Stimulated activated CD4-positive, alpha-beta T cell treated with anti-CD3 and anti-CD28 coated beads, Interleukin-1b, Interleukin-23, amount 100 ng/mL, for 1 hour (primary cell): ENCODE measurements at places on chromosomes 2 and 18.
A peak's percentile ranks its signal among the peaks of the same experiment; 100 is the strongest.

DNA sequence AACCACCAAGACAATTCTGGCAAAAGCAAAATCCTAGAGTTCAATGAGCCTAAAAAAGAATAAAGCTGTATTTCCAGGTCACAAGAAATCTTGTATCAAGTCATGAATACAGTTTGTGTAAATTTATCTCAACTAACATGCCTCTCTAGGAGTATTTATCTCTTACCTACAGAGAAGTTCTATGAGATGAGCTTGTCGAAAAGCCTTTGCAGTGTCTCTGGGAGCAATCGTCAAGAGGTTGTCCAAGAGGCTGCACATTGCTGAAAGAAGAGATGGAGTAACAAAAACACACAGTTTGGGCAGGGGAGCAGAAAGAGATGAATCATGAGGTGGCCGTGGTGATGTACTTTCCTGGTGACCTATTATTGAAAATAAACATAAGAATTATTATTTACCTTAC, 112.0 kb upstream of the CD226 start:
- DNase-seq = no peak

DNA sequence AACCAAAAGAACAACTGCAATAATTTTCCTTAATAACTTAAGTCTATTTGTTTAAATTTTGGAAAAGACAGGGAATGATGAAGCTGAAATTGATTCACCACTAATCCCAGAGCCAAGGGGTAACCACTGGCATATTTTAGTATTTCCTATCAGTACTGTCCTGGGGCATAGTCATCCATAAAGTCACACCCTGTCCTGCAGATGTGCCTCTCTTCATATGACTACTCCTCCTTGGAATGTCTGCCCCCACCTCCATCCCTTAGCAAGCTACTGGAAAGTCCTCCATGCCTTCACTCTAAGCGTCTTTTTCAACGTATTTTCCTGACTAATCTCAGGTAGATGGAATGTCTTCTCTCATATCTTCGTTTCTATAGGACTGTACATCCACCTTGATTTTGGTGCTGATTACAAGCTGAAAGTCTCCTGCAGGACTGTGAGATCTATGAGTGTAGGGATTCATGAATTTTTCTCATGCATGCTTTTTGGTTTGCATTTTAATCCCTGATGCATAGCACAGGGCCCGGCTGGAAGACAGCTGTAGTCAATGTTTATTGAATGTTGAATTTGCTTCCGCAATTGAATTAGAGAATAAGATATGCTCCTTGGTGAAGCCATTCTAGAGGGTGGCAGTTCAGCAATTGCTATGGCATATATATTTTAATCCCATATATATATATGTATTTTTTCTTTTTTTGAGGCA, 85.6 kb downstream of the MOGAT1 start:
- DNase-seq = no peak

- DNase-seq = no peak
These were observed 215.7 kb downstream of the SLC4A10 start for GRCh38 chr2:161839926-161840325.

DNA sequence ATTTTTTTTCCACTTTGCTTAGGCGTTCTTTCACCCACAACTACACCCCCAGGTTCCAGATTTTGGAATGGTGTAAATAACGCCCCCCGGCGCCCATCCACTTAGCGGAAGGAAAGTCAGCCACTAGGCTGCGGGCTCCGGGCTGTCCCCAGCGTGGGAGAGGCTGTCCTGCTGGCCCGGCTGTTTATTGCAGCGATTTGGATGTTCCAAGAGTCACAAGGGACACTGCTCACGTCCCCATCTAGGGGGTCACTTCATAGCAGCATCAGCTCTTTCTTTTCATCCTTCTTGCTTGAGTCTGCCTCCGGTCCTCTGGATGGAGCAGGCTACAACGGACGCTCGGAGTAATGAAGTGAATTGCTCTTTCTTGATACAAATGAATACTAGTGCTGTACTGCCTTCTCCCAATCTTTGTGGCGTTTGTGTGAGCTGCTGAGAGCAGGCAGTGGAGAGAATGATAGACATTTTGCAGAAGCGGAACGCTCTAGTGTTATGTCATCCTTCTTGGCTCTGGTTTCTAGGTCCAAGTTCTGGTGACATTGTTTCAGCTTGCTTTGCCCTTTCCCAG, 50.7 kb upstream of the PAIP2B start:
- DNase-seq = no peak

DNA sequence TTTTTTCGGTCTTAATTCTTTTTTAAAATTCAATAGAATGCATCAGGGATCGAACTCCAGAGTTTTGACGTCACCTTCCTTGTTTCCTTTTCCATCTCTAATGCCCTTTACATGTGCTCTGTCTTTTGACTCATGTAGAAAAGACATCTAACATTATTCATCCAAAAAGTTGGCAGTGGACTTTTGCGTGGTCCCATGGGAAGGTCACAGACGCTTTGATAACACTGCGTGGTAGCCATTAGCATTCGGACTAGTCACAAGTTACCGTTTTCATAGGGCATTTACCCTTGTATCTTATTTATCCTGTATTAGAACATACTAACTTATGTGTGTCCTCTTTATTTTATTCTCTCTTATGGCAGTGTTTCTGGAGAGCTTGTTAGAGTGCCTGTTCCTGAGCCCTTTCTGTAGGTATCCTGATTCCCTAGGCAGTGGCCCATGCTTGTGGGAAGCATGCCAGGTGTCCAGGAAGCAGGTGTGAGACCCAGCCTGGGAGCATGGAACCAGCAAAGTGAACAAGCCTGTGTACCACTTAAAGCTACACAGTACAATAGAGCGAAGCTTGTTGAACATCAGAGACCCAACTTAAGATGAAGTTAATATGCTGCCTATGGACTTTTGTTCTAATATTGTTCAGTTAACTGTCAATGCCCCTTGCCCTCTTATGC, 73.6 kb upstream of the RBM44 start:
- no peak for DNase-seq

DNA sequence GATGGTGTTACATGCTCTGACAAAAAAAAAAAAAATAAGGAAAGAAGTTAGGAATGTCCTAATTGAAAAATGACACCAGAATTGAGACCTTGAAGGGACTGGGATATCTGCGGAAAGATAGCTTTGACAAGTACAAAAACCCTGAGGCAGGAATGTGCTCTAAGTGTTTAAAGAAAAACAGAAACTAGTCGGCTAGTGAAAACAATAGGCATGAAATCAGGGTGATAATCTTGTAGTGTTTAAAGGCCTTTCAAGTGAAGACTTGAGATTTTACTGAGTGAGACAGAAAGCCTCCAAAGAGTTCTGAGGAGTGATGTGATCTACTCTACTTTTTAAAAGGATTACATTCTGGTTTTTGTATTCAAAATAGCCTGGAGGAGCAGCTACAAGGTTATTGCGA, 107.4 kb downstream of the COBLL1 start:
- no peak for DNase-seq

DNA sequence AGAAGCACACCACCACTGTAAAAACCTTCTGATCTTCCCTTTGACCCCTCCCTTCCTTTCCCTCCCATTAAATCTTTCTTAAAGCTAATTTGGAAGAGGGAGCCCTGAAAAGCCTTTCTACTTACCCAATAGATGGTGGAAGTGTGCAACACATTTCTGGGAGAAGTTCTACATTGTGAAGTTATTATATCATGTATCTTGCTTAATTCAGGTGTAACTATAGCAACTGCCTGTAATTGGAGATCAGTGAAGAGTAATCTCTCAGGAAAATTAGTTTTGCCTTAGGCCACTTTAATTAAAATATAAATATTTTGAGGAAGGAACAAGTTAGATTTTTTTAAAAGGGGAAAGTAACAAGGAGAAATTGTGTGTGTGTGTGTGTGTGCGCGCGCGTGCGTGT, 266.0 kb downstream of the SH3BP4 start:
- DNase-seq = no peak

DNA sequence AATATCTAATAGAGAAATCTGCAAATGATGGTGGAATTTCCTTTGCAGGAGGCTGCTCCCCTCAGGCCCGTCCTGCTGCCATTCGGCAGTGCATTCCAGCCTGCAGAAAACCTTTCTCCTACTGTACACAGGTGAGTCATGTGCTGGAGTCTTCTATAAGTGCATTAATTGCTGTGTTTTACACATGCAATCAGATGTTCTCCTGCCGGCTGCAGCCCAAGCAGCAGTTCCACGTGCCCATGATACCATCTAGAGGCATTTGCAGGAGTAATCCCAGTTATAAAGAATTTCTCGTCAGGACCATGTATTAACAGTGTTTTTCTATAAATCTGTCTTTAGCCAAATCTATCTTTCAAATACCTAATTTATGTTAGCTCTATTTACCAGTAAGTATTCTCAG, 304.7 kb upstream of the HNMT start:
- no peak for DNase-seq

- no peak for DNase-seq
These were observed 199.9 kb downstream of the TGIF1 start for GRCh38 chr18:3649633-3650426.

DNA sequence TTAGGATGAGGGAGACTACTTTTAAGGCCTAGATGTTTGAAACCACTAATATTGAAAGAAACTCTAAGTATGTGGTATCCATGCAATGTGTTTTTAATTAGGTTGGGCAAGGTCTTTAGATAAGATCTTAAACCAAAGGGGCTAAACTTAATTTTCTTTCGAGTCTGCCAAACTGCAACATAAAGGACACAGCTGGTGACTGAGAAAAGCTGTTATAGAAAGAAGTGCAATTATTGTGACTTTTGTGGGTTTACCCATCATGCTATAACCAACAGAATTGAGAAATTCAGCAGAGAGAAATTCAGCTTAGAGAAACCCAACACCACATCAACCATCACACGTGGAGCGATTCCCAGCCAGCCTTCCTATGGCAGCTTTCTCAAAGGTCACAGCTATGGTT, 119.5 kb upstream of the LMAN1 start:
- no peak for DNase-seq

DNA sequence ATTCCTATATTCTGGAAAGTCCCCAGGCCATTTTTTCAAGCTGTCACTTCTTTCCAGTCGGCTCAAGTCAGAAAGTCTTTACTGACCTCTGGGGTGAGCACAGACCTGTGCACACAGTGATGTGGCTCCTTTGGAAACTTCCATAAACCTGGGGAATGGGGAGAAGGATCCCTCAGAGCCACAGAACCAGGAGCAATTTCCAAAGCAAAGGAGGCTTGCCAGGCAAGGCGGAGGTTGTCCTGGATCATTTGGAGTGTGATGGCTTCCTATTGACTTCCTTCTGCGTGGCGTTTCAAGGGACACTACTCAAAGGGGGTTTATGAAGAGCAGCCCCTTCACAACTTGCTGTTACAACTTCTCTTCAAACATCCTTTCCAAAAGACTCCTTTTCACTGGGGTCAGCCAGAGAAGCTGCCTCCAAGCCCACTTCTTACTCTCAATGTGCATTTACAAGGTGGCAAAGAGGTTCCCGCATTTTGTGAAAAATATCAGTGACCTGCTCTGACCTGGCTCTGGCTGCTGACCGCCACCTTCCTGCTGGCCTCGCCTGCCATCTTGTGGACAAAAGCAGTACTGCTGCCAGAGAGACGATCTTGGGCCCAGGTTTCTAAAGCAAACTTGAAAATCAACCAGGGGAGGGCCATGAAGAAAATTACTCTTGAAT, 18.2 kb upstream of the TMEM247 start:
- peak; percentile 65 for DNase-seq

GRCh38 chr2:102385522-102385921, 29.9 kb downstream of the IL18R1 start:
- DNase-seq = no peak

DNA sequence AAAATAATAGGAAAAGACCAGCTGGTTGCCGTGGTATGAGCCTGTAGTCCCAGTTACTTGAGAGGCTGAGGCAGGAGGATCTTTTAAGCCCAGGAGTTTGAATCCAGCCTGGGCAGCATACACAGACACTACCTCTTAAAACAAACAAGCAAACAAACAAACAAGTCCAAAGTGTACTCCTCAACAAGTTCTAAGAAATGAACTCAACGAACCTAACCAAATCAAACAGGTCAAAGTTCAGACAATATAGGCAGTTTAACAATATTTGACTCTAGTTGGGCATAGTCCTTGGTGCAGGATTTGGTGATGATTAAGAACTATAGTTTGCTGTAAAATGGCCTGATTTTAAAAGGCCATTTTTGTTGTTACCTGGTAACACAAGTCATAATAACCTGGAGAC, 41.9 kb upstream of the RHOB start:
- no peak for DNase-seq

- no peak for DNase-seq
These were observed 29.3 kb downstream of the DYNC2LI1 start for GRCh38 chr2:43803113-43803512.

- no peak for DNase-seq
These were observed 3.3 kb downstream of the SLC8A1 start for GRCh38 chr2:40448476-40449079.

DNA sequence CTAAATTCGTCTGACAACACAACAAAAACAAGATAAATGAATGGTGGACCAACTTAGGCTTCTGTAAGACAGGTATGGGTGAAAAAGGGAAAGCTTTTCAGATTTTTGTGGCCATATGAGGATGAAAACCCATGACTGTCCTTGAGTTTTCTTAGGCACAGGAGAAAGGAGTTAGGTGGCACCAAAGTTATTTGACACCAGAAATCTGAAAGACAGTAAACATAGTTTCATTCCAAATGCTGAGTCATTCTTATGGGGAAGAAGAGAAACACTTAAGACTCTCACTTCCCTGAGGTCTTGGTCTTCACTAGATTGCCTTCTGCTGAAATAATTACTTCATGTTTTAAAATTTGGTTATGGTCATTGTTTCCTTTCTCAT, 5.2 kb upstream of the GPD2 start:
- no peak for DNase-seq

- no peak for DNase-seq
These were observed at the start of gene POU3F3 for GRCh38 chr2:104853534-104854497. POU3F3 (plus strand) TSS chr2:104854115; CDS start chr2:104855511, 1,396 bp downstream.

GRCh38 chr2:8090748-8091700, 590.8 kb upstream of the ID2 start:
- DNase-seq = no peak

- DNase-seq = no peak
These were observed 70.7 kb upstream of the FN1 start for GRCh38 chr2:215506604-215506990.

DNA sequence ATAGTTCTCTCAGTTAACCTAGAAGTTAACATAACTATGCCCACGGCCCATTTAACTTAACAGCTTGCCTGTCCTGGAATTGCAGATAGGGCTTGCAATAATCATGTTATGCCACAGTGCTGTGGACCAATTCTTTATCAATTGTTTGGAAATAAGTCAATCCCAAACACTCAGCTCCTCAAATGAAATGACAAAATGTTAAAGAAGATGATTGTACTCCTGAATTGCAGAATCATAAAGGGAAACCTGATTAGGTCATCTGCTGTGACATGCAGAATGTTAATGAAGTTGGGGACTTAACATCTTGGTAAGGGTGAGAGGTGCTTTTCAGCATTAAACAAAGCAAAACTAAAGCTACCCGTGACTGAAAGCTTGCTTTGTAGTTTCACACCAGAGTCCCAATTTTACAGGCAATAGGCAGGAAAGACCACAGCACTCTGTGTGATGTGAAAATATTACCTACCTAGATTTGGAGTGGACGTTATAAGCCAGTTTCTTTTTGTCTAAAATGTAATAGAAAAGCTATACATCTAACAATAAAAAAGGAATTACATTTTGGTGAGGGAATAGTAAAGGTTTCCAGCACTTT, 364.0 kb downstream of the GPD2 start:
- DNase-seq = no peak

- no peak for DNase-seq
These were observed 163.1 kb downstream of the TMEM18 start for GRCh38 chr2:513981-514706.

- no peak for DNase-seq
These were observed 24.5 kb upstream of the PELI1 start for GRCh38 chr2:64168756-64169155.

GRCh38 chr2:29627279-29627711, 294.1 kb downstream of the ALK start:
- no peak for DNase-seq
